Left colon (tissue), 2 donors: ENCODE measurements at places on chromosomes 5 and 9.

- no peak for DNase-seq
These were observed 758.3 kb downstream of the DNAH5 start for GRCh38 chr5:13186177-13186576.

DNA sequence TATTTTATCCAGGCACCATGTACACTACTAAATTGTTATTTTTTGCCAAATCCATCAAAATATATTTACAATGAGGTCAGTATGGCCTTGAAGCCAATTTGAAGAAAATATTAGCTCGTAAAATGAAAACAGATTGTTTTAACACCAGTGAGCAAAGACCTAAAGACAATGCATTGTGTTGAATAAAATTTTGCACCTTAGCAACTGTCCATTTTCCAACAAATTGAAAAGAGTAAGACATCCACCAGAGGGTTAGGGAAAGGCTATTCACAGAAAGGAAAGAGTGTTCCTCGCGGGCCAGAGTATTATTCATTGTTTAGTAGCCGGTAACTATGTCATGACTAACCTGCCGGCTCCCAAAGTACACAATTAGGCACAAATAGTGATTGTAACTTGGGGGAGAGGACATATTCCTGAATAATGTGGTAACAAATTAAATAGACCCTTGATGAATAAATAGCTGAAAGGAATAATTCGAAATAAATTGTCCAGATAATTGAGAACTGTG, 213.3 kb downstream of the DNAH5 start:
- DNase-seq, result no peak

DNA sequence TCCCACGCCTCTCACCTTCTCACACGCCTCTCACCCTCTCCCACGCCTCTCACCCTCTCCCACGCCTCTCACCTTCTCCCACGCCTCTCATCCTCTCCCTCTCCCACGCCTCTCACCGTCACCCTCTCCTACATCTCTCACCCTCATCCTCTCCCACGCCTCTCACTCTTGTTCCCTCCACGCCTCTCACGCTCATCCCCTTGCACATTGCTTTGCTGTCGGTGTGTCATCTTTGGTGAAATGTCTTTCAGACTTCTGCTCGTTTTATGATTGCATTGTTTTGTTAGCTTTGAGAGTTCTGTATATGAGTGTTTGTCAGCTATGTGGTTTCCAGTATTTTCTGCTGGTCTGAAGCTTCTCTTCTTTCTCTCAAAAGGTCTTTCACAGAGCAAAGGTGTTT, 102.7 kb downstream of the EHMT1 start:
- DNase-seq, result no peak

DNA sequence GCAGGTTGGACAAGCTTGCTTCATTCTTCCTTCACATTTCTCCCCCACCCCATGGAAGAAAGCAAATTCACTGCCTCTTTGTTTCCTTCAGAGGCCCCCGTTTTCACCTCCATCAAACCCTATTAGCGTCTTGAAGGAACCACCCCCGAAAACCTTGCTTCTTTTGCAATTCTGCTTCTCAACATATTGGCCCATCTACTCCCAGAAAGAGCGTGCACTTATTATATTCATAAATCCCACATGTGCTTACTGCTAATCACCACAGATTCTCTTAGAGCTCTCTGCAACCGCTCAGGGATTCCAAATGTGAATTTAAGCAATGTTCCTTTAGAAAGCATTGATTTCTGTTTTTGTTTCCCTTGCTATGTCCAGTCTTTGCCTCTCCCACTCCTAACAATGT, 1.1 kb downstream of the F2RL2 start:
- no peak for DNase-seq

DNA sequence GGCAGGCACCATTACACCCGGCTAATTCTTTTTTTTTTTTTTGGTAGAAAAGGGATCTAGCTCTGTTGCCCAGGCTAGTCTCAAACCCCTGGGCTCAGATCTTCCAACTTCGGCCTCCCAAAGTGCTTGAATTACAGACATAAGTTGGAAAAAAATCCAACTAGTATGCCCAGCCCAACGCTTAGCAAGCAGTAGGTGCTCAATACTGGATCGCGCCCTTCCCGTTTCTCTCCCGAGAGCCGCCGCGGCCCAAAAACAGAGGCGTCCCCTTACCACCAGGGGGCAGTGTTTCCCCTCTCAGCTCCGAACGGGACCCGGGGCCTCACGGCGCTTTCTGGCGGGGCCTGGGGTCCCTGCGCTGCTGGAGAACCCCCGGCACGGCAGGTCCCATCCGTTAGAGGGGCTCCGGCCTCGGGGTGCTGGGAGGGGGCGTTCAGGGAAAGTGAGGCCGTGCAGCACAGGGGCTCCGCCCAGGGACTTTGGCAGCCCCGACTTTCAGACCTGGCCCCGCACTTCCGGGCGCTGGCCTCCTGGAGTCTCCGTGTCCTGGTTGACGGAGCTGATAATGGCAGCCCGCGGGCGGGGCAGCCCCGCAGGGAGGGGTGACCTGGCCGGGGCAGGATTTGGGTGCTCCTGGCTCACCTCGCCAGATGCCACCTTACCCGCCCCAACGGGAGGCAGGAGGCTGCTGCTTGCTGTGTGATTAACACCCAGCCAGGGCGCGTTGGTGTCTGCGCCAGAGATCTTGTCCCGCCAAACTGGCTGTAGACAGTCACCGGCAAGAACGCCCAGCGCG, 15.2 kb downstream of the PTGES start:
- peak; percentile 90 for DNase-seq

GRCh38 chr9:613771-614347, 227.6 kb upstream of the DMRT1 start:
- DNase-seq, result peak; percentile 76

GRCh38 chr5:159945359-159945758, 29.1 kb downstream of the ADRA1B start:
- DNase-seq, result no peak

DNA sequence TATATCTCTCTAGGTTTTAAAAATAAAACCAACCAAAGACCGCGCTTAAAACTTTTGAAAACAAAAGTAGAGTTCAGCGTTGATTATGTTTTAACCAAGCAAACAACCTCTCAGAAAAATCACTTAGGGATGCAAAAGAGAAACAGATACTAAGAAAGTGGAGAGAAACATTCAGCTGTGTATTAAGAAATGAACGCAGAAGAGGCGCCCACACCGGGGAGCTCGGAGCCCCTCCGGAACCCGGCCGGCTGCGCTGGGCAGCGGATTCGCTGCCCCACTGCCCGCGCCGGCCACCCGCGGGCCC, 1.4 kb downstream of the PITX1 start:
- no peak for DNase-seq

- DNase-seq, result no peak
These were observed 324.1 kb upstream of the KIF2A start for GRCh38 chr5:61981886-61982285.

DNA sequence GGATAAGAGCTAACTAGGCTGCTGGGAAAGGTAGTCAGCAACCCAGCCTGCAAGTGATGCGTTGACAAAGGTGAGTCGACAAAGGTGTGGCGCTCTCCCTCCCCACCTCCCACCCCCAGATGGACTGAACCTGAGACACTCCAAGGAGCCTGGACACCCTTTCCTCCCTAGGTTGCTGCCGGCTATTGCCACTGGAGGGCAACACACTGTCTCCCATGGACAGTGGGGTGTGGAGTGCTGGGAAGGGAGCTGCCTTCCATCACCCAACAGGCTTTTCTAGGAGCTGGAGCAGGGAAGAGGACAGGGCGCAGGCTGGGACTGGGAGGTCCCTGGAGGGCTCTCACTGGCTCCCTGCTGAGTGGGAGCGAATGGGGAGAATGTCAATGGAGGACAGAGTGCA, 75.4 kb upstream of the ARAP3 start:
- DNase-seq, result peak; percentile 15

DNA sequence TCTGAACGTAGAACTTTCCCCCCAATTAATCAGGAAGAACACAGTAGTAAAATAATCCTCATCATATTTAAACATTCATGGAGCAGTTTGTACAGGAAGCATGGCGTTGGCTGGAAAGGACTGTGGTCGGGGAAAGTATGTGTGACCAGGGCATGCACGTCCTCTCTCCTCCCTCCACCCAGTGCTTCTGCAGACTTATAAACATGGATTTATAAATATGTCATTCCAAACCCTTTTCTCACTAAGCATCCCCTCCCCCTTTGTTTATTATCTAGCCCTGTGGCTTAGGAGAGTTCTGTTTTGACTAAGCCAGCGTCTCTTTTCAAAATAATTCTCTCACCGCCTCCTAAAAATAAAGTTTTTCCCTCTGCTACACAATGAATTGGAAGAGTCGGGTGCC, 70.4 kb upstream of the DAP start:
- no peak for DNase-seq
